ENCODE measurements at places on chromosomes 12 and 14.

- no peak for DNase-seq
Observed at GRCh38 chr12:99130808-99131553, 485.9 kb downstream of the APAF1 start.

GRCh38 chr12:132675757-132676432 is 11.2 kb downstream of the POLE start:
- no peak for DNase-seq

DNA sequence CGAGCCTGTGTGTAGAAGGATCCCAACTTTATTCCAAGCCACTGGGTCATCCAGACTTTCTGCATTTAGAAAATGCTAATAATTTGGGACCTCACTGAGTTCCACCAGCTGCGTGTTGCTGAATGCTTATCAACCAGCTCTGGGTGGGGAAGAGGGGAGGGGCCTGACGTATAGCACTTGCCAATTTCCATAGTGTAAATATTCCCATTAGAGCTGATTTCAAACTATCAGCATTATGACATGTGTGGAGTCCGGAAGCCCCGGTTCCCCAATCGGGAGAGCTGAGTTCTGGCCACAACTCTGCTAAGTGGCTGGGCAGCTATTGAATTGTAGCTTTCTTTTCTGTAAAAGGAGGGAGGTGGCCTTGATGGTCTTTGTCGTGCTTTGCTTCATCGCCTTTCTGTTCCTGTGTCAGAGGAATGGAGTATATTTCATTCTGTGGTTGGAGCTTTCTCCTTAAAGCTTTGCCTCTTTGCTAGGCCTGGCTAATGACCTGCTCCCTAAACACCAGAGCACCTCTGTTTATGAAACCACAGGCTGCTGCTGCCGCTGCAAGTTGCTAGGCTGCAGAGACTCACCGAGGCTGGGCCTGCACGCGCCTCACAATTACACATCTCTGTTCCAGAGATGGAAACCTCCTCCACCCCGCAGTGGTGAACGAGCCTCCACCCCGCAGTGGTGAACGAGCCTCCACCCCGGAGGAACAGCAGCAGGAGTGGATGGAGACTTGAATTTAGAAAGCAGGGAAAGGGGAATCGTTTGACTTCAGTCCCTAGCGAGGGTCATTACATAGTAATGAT is 7.7 kb upstream of the BCL7A start:
- no peak for DNase-seq

DNA sequence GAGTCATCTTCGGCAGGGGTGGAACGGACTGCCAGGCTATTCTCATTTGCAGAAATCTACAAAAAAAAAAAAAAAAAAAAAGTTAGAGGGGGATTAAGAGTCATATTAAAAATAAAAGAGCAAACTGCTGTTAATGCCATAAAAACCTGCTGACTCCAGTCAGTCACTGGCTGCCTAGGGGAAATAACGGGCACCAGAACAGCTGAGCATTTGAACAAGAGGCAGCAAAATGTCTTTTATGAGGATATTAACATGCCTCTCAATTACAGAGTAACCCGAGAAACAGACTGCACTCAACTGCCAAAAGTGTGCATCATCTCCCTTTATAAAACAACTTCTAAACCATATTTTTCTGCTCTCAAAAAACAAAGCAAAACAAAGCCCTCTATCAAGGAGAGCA is 28.7 kb upstream of the CERS5 start:
- DNase-seq, result no peak

DNA sequence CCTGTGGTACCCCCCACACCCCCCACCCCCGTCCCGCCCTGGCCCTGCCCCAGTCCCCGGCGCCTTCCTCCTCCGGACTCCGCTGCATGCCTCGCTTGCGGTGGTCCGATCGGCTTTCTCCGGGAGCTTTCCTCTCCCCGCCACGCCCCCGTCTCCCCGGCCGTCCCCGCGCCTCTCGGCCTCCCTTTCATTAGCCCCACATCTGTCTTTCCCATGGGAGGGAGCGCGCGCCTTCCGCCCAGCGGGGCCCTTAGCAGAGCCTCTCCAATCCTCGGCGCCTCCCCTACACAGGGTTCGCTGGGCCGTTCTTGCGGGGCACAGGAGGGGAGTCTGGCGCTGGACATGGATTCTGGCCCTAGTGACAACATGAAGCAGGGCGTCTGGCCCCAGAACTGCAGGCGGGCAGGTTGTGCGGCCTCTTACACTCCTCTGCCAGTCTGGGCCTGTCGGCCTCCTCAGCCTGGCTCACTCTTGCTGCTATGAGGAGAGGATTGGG is 1.5 kb upstream of the EFS start:
- no peak for DNase-seq

DNA sequence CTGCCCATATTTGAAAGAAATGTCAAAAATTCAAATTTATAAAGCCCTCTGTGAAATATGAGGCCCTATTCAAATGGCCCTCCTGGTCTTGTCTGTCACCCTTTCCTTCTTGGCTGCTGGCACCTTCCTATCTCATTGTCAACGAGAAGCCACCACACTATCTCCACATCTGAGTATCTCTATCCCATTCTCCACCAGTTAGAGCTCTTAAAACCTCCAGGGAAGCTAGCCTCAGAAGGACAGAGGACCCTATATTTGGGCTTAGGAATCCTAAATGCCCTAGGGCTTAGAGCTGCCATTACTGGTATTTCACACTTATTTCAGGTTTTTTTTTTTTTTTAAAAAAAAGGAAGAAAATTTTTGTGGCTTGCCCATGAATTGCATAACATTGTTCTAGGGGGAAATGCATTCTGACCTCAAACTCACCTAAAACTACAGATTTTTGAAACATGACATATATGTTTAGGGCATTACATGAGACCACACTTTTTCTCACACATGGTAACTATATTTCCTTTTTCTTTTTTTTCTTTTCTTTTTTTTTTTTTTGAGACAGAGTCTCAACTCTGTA is 25.0 kb downstream of the SLC25A21 start:
- DNase-seq, result no peak

DNA sequence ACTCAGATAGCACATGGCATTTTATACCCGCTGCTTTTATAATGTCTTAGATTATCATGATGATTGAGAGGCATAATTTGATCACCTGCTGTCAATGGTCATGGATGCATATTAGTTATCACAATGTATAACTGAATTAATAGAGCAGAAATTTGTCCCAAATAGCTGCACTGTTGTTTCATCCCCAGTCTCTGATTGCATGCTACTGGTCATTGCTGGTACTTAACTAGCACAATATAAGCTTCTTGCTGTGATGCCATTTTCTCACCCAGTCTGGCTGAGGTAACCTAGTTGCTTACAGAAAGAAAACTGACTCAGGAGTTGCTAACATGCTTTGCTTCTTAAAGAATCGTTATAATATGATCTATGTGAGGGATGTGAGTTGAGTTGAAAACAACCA is 76.8 kb upstream of the PLEKHA5 start:
- no peak for DNase-seq

DNA sequence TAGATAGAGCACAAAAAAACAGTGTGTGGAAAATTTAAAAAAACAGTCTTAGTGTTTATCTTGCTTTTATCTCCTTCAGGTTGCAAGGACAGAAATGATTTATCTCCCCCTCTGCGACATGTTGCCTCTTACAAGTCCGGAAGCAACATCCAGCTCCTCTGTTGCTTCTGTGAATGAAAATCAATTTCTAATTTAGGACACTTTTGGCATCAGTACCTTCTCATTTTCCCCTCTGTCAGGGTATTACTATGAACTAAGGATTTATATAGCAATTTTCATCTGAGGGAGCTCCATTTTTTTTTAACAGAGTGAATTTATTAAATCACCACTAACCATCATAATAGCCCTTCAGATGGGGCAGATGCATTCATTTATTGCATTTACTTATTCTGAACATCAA is 116.6 kb upstream of the PLXNC1 start:
- no peak for DNase-seq

DNA sequence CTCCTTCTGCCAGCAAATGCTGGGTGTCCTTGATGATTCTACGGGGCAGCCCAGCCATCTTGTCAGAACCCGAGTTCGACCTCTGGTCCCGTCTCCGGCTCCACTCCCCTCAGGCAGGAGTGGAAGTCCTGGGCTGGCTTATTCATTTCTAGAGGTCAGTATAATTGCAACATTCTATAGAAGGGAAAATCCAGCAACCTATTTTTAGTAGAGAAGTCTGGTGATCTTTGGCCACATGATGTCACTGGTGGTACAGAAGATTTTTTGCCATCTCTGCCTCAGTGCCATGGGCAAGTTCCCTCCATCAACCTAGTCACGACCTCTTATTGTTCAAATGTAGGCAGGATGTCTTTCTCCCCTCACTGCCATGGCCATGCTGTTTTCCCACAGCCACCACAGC is 22.4 kb downstream of the OR10G2 start:
- no peak for DNase-seq

DNA sequence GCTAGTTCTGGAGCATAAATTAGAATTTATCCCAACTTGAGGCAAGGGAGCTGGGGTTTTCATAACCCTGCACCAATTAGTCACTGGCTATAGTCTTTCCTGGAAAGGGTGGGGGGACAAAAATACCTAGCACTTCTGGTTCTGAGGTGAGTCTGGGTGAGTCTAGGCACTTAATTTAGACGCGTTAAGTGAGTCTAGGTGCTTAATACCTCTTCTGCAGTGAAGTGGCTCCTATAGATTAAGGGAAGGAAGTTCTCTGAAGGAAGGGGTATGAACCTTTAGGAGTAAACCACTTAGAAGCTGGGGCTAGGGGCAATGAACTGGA is 251.7 kb downstream of the EFCAB11 start:
- DNase-seq, result no peak

DNA sequence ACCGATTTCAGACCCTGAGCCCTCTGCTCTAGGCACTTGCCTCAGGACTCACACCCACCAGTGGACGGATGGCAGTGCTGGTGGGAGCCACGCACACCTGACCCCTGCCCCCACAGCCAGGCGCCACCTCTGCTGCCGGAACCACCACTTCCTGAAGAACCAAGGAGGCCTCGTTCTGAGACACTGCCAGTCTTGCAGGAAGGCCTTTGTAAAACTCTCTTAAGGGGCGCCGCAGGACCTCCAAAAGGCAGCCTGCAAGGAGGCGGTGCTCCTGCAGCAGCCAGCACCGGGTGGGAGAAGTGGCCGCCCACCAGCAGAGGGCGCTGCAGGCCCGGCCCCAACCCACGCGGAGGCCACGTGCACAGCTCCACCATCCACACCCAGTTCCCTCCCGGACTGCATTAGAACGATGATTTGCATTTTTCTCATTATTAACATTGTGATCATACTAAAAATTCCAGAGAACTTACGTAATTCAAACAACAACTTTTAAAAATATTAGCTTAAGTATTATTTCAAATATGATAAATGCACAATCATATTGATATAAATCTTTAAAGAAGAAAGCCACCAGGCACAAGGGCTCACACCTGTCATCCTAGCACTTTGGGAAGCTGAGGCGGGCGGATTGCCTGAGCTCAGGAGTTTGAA is 12.8 kb downstream of the STX2 start:
- no peak for DNase-seq

GRCh38 chr12:115859231-115859630 is 418.3 kb downstream of the MED13L start:
- no peak for DNase-seq

GRCh38 chr14:56061051-56061450 is 57.2 kb upstream of the PELI2 start:
- no peak for DNase-seq

DNA sequence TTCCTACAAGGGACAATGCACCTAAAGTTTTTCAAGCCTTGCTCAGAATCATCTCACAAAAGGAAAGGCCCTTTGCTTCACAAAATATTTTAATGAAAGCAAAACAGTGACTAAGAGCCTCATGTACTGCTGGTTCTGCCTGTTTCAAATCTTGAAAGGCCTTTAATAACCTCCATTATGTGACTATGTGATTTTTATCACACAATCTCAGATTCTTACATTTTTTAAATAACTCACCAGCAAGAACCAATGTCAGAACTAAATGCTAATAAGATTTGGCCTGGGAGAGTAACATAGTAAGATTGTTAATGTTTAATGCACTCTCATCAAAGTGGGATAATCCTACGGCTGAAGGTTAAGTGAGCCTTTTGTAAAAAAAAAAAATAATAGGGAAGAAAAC is 378.9 kb downstream of the RGS6 start:
- DNase-seq, result no peak

DNA sequence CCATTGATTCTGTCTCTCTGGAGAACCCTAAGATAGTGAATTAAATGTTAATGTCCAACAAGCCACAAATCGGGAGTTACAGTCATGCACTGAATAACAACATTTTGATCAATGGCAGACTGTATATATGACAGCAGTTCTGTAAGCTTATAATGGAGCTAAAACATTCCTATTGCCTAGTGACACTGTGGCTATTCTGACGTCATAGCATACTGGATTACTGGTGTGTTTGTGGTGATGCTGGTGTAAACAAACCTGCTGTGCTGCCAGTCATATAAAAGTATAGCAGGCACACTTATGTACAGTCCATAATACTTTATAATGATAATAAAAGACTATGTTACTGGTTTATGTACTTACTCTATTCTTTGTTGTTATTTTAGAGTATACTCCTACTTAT is 56.7 kb upstream of the BICD1 start:
- DNase-seq, result no peak

DNA sequence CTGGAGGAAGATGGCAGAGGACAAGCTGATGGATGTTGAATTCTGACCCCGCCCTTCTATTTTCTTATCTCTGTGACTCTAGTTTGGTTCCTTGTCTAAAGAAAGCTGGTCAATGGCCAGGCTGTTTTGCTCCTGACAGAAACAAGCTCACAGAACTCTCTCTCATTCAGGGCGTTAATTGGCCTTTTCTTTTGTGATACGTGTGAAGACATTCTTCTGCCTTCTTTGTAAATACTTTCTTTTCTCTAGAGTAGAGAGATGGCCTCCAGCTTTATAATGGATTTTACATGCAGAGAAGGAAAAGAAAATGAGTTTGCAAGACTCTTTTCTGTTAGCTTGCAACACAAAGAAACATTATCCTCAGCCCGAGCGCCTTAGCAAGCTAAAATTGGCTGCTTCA is 492.2 kb upstream of the CCDC196 start:
- DNase-seq, result no peak

- DNase-seq, result no peak
Observed at GRCh38 chr12:115771065-115771464, 506.4 kb downstream of the MED13L start.

DNA sequence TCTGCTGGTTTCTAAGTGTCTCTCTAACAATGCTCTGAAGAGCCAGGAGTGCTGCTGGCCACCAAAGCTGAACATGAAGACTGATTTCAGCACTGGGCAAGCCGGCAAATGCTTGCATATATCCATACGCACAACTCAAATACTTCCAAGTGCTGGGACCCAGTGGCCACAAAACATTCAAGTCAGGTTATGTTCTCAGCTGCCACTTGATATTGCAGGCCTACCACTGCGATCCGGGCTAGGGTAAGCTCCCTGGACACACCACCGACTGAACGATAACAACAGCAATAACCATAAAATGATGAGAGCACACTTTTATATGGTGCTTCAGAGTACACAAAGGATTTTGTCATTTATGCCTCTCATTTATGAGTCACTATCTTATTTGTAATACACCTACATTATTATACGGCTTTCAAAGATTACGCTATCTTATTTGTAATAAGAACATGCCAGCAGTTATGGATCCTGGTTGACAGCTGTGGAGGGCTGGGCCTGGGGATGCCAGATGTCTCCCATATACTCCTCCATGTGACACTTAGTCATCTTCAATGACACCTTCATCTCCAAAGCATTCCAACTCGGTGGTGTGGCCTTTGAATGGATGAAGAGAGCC is 35.5 kb downstream of the CRACR2A start:
- no peak for DNase-seq

Measured in glomerular endothelial cell (primary cell).